Stimulated activated CD4-positive, alpha-beta T cell treated with anti-CD3 and anti-CD28 coated beads, Interleukin-2, amount 100 ng/mL, for 4 hours (primary cell): ENCODE measurements at places on chromosomes 7 and 10.

GRCh38 chr10:57979491-57979890 lies 288.2 kb downstream of the IPMK start:
- no peak for DNase-seq

- DNase-seq, result no peak
Observed at GRCh38 chr7:69989551-69989950, 391.3 kb downstream of the AUTS2 start.

DNA sequence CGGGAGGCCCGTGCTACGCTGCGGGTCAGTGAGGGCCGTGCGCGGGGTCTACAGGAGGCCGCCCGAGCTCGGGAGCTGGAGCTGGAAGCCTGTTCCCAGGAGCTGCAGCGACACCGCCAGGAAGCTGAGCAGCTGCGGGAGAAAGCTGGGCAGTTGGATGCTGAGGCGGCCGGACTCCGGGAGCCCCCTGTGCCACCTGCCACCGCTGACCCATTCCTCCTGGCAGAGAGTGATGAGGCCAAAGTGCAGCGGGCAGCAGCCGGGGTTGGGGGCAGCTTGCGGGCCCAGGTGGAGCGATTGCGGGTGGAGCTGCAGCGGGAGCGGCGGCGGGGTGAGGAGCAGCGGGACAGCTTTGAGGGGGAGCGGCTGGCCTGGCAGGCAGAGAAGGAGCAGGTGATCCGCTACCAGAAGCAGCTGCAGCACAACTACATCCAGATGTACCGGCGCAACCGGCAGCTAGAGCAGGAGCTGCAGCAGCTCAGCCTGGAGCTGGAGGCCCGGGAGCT lies 7.0 kb downstream of the LZTS2 start:
- no peak for DNase-seq

DNA sequence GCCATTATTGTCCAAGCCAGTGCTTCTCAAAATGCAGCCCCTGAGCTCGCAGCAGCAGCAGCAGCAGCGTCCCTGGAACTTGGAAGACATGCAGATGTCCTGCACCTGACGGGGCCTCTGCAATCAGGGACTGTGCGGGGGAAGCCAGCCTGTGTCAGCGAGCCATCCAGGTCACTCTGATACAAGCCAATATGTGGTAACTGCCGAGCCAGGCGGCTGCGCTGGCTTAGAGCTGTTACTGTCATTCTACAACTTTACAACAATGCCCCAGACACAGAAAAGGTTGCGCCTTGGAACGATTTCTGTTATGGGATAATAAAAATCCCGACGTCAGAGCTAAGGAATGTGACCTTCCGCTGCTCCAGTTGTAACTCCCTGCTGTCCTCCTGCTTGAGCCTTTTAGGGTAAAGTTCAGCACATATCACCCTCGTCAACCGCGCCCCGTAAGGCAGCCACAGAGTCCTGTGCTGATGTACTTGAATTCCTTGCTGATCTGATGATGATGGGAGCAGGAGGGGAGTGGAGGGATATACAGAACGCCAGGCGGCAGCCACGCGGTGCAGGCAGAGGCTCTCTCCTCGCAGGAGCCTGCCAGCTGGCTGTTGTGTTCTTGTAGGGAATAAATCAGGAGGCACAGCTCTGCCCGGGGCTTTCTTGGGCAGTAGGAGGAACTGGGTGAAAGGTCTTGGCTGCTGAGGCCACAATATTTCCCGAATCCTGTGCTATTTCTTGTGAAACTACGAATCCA lies 20.0 kb upstream of the CRYGN start:
- DNase-seq, result no peak

DNA sequence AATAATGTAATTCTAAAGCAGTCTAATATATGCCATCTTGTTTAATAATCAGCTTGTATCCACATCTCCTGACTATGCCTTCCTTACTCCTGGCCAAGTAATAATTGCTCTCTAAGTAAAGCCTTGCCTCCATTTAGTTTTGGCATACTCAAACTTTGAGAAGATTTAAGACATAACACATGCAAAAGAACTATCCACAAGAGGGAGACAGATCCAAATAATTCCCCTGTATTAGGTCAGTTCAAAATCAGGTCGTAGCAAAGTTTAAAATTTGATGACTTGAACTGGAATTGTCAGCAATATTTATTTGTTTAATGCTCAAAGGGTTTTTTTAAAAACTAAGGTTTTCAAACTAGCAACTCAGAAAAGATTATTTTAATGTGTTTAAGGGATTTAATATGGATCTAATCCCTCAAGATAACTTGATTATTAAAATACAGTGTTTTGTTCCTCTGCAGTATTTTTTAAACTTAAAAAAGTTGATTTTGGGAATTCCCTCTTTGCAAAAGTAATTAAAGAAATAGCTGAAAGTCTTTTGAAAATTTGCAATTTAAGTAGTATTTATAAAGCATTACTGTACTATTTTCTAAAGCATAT lies 95.3 kb downstream of the HDAC9 start:
- no peak for DNase-seq

- no peak for DNase-seq
Observed at GRCh38 chr7:132574223-132574622, 2.0 kb downstream of the PLXNA4 start.

GRCh38 chr7:29430279-29430949 lies 133.2 kb upstream of the PRR15 start:
- DNase-seq, result no peak

GRCh38 chr10:128009372-128010126 lies 102.6 kb downstream of the PTPRE start:
- no peak for DNase-seq

- DNase-seq, result no peak
Observed at GRCh38 chr10:22344249-22344648, 1.0 kb upstream of the SPAG6 start.

- no peak for DNase-seq
Observed at GRCh38 chr10:68284062-68285001, 47.5 kb upstream of the HNRNPH3 start.

DNA sequence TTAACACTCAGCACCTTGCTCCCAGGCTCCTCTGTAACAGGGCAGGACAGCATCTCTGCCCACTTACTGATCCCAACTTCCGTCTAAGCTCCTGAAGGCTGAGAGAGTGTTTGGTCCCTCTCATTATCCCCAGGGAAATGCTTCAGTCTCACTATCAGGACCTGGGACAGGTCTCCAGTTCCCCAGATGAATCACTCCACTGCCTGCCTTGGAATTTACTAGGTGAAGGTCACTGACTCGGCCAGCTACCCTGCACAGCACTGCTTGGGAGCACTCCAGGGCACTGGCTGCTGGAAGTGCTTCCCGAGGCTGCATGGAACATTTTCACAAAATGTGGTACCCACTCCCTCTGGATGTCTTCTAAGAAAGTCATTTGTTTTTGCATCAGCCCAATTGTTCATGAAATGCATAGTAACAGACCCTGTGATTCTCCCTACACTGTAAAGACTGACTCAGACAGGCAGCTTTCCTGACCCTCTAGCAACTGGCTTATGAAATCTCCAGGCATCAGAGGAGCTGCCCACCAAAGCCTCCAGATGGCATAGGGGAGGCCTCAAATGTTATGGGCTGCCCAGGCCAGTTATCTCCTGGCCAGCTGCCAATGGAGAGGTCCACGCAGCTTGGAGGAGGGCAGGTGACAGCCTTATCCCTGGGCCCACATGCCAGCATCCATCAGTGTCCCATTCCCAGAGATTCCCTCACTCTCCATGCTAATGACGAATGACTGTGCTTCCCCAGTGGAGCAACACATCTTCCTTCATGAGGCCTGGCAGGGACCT lies 89.1 kb downstream of the GFRA1 start:
- no peak for DNase-seq

GRCh38 chr10:52128056-52128683 lies 185.9 kb upstream of the DKK1 start:
- DNase-seq, result no peak

GRCh38 chr10:51063659-51064535 lies 10.4 kb upstream of the PRKG1 start:
- no peak for DNase-seq

DNA sequence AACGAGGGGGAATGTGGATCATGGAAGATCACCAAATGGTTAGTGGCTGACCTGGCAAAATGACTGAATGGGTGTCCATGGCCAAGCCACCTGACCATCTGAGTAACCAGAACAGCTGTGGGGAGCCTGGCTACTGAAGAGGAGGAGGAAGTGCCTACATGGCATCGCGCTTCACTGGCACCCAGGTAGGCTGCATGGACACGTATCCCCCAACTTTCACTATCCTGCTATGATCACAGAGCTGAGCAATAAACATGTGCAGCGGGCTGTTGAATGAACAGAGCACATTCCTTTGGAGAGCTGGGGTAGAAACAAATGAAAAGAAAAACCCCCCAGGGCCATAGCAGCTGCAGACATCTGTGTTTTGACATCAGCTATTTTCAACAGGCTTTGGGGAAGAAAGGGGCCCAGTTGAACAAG lies 6.5 kb downstream of the AKR1B1 start:
- DNase-seq, result no peak
